NCI-H460 (cell line): ENCODE measurements at places on chromosomes 6 and 20. TPM values are rescaled to one million over a fixed set of nuclear protein-coding genes. Genes with fewer than 3 reads are reported as not detected.

The SLC17A1 gene
- total RNA-seq, result not detected in 2 replicates

DNA sequence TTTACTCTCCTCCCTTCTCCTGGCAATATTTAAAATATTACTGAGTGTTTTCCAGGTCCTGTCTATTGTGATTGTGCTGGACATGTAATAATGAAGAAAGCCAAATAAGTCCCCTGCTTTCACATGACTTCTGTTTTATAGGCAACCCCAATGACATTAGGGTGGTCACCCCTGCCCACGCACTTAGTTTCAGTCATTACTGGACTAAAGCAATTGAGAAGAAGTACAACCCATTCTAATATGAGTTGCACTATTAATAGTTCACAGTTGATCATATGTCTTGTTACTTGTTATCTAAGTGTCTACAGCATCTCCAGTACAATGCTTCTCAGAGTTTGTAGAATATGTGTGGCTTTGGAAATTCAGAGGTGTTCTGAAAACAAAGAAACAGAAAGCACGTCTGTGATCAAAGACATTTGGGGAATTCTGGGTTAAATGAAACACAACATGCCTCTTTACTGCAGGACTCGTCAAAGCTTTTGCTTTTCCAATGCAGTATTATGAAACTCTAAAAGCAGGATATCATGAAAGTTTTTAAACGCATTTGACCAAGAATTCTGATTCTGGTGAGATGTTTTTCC is 789.5 kb downstream of the DHX35 start:
- DNase-seq, result no peak

DNA sequence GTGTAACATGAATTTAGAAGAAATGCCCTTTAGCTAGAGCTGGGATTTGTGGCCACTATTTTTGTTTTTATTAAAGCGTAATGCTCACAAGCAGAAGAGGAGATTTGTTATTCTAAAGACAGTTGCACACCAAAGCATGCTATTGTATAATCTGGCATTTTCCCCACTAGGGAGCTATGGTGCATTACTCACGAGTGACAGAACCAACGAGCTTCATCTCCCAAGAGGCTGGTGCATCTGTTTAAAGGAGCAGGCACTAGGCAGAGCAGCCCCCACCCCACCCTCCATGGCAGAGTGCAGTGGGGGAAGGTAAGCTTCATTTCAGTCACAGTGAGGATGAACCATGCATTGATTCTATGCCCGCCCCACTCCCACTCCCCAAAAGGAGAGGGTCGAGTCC is 287.3 kb upstream of the TSHZ2 start:
- no peak for DNase-seq

The TGM3 gene
- 0.10 and 0.20 TPM in 2 replicates for total RNA-seq

The RFX6 gene
- not detected in 2 replicates for total RNA-seq

DNA sequence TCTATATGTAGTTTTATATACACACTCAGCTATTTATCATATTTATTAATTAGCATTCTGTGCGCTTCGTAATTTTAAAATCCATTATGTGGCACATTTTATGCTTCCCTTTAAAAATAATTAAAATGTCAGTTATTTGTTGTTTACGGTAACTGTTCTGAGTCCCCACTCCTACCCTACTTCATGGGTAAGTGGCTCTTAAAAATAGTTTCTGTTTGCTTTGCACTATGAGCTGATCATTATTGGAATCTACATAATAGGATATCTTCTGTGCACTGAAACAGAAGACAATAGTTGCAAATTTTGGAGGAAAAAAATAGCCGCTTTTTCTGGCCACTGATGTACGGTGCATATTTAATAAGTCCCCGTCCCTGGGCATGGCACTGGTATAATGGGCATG is 25.2 kb downstream of the LCA5 start:
- no peak for DNase-seq

- no peak for DNase-seq
These were observed 15.5 kb upstream of the HELZ2 start for GRCh38 chr20:63589261-63590217.

DNA sequence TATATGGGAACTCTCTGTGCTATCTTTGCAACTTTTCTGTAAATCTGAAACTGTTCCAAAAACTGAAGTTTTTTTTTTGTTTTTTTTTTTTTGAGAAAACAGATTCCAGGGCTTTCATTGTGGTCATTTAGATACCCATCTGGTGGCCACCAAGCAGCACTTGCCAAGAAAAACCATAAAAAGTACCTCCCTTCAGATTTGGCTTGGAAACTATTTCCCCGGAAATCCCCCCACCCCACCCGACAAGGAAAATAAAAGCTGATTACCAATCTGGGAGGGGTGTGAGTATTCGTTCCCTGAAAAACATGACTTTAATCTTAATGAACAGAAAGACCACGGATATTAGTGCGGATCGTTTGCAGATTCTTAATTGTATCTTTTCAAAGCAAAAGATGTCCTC is 1.9 kb downstream of the NFATC2 start:
- no peak for DNase-seq

GRCh38 chr20:51174536-51174935 is 151.6 kb upstream of the KCNG1 start:
- no peak for DNase-seq

The NR2E1 gene
- not detected in 2 replicates for total RNA-seq

The DLL1 gene
- 0.14 and 0.17 TPM in 2 replicates for total RNA-seq

DNA sequence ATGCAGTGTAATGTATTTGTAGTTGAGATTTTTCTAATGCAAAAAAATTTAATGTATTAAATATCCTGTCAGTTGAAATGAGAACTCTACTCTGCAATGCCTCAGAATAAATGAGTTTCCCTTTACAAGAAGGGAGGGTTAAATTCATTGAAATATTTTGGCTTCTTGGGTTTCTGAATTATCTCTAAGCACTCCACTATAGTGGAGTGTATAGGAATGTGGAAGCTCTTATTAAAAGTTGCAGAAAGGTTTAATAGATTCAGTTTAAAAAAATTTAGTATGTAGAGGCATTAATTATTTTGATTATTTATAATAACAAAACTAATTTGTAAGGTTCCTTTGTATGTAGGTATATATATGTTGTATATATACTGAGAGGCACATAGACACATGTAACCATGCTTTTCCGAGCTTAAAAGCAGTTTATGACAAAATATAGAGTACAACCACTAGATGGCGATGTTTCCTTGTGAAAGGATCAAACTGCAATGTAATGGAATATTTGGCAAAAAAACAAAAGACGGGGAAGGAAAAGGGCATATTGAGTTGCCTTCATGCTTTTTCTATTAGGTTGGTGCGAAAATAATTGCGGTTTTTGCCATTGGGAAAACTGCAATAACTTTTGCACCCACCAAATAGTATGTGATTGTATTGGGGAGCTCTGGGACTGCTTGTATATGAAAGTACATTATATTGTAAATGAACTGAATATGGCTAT is 144.2 kb downstream of the MYO6 start:
- peak; percentile 55 for DNase-seq

GRCh38 chr20:25035921-25036320 is 22.0 kb downstream of the ACSS1 start:
- no peak for DNase-seq

- no peak for DNase-seq
These were observed 115.4 kb downstream of the SCAF8 start for GRCh38 chr6:154848580-154848979.
